ENCODE measurements at places on chromosomes 13 and 19.
A peak's percentile ranks its signal among the peaks of the same experiment; 100 is the strongest.

GRCh38 chr19:16113727-16114126 lies 2.0 kb downstream of the RAB8A start:
- no peak for DNase-seq

GRCh38 chr13:27599845-27600553 lies 20.3 kb downstream of the LNX2 start:
- no peak for DNase-seq

DNA sequence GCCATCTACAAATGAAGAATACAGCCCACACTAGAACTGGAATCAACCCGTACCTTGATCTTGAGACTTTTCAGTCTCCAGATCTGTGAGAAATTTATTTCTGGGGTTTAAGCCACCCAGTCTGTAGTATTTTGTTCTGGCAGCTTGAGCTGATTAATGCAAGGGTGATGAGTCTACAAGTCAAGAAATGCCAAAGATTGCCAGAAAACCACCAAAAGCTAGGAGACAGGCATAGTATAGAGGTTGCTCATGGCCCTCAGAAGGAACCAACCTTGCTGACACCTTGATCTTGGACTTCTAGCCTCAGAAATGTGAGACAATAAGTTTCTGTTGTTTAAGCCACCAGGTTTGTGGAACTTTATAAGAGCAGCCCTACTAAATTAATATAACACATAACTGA lies 428.2 kb upstream of the KLF12 start:
- DNase-seq, result no peak

- no peak for DNase-seq
These were observed 1.3 kb downstream of the ALG5 start for GRCh38 chr13:36997716-36998427.

DNA sequence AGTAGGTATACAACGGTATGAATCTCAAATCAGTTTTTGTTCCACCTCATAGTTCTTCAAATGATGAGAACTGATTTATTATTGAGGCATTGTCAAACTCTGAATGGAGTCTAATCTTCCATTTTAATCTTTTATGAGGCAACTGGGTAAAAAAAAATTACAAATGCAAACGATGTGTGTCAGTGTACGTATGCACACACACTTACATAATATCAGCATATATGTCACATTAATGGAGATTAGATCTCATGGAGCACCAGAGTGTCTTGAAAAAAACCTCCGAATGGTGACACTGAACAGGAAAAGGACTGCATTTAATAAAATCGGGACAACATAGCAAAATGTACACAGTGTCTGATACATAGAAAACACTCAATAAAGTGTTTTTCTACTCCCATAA lies 842.7 kb downstream of the EFNB2 start:
- no peak for DNase-seq

GRCh38 chr19:58372311-58373133 lies 8.3 kb downstream of the ZNF837 start:
- no peak for DNase-seq

GRCh38 chr13:36919171-36919832 lies 736 bp downstream of the SMAD9 start:
- no peak for DNase-seq

GRCh38 chr13:42453091-42453645 lies 120.8 kb upstream of the TNFSF11 start:
- no peak for DNase-seq

DNA sequence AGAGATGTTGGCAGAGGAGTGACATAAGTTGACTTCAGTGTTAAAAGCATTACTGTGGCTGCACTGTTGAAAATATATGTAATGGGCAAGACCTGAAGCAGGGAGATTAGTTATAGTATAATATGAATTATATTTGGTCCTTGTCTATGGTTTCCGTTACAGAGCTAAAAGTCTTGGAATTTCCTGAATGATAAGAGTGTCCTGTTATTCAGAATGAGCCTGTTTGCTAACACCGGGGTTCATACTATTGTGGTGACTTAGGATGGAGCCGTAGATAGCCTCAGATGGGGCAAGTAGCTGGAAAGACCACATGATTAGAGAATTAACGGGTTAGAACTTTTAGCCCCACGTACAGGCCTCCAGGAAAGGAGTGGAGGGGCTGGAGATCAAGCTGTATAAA lies 5.7 kb downstream of the USPL1 start:
- no peak for DNase-seq

GRCh38 chr19:36113894-36114720 lies 568 bp downstream of the POLR2I start:
- DNase-seq, result peak; percentile 23

Measured in CD4-positive, alpha-beta T cell treated with Interleukin-12 subunit alpha and Interleukin-12 subunit beta, for 1 hour (primary cell).